Daoy (cell line): ENCODE measurements at places on chromosomes 6 and 20. TPM values are rescaled to one million over a fixed set of nuclear protein-coding genes. Genes with fewer than 3 reads are reported as not detected.

The TSPO2 gene
- total RNA-seq = not detected in 2 replicates

The SLC22A16 gene
- total RNA-seq = not detected in 2 replicates

The NFATC2 gene
- 0.18 and 0.40 TPM in 2 replicates for total RNA-seq

The PDE10A gene
- total RNA-seq = 6.7 and 6.8 TPM in 2 replicates

GRCh38 chr6:154500769-154501577 is 9.5 kb downstream of the CNKSR3 start:
- DNase-seq = no peak

DNA sequence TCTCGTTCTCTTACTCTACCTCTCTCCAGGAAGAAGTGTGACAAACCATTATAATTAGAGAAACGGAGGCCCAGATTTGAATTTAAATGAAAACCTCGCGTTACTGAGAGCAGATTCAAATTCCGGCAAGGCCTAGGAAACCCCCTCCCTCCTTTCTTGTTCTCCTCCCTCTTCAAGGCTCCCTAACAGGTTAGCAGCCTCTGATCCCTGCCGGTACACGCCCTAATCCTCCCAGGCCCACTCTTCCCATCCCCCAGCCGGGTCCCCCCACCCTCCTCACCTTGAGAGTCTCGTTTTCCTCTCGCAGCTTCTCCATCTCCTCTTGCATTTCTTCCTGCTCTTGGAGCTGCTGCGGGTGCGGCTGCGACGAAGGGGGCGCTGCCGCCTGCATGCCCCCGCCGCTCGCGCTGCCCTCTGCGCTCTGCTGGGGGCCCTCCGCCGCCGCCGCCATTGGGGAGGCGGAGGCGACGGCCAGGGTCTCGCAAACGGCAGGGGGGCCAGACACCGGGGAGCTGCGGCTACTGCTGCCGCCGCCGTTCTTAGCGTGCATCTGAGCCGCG is 3.8 kb downstream of the MTCL3 start:
- no peak for DNase-seq

GRCh38 chr20:43799741-43800140 is 72.9 kb upstream of the GTSF1L start:
- no peak for DNase-seq

- DNase-seq = peak; percentile 21
Measured at GRCh38 chr6:13436399-13437217, 50.8 kb downstream of the GFOD1 start.

DNA sequence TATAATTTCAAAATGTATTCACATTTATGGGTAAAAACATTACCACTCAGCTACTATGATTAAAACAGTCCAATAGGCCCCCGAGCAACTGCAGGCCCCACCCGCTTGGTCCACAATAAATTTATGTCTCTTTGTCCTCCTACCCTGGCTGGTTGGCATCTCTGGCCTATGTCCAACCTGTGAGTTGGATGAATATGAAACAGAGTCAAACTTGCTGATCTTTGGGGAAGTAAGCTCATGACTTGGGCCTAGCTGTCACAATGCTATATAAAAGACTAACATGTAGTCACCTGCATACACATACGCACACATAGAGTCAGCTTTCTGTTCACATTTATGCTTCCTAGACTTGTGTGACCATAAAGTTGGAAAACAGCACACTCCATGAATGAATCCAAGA is 20.5 kb downstream of the MAP7 start:
- no peak for DNase-seq

GRCh38 chr6:74289884-74290283 is 593.9 kb downstream of the CD109 start:
- no peak for DNase-seq

DNA sequence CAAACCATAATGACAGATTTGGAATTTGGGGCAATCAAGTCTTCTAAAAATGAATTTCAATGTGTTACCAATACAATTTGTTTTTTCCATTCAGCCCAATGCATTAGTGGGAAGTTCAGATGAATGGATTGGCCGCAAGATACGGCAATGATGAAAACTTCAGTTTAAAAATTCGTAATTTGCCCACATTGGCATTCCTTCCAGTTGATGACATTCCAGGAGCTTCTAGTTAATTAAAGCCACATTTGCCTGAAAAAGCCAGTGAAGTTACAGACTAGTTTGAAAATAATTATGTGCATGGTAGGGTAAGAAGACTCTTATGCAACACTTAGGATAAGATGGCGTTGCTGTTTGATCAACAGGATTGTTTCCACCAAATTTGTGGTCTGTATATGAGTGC is 46.2 kb downstream of the NHLRC1 start:
- no peak for DNase-seq

DNA sequence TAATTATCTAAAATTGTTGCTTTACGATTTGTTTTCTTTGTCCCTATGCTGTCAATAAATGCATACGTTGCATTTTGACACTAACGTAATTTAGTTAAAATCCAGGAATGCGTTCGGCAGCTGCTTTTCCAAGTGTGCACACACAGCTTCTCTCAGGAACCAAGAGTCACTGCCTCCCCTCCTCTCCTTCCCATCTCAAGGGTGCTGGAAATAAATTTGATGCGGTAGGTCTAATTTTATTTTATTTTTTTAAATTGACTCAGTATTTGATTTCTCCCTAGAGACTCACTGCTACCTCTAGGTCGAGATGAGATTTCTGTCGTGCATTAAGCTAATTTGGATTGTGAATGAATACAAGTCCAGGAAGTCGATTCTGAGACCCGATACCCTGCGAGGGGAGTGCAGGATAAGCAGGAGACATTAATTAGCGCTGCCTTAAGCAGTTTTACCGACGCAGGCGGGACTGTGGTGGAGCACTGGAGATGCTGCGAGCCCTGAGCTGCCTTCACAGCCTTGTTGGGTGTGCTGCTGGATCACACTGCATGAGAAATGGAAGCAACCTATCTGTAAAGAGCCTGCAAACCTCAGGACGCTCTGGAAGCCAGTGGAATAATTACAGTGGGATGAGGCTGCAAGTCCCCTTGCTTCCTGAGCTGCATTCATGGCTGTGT is 381.2 kb downstream of the C6orf118 start:
- no peak for DNase-seq
